ENCODE measurements at places on chromosomes 2 and 18. TPM values are rescaled to one million over a fixed set of nuclear protein-coding genes. Genes with fewer than 3 reads are reported as not detected.

The CUL3 gene
- polyA plus RNA-seq = 24.7 TPM

The SPP2 gene
- 86.8 TPM for polyA plus RNA-seq

DNA sequence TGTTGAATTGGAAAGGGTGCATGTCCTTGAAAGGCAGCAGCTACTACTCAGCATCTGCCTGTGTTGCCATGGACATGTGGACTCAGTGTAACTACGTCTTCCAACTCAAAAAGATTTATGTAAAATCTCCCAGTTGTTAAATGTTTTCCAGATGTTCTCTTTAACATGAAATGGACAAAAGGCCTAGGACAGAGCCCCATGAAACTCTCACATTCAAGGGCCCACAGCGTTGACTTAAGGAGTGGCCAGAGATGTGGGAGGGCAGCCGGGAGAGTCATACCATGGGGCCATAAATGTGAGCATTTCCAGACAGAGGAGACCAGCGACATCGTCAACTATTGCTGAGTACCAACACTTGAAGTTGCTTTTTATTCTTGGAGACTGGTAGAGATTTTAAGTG, 9.9 kb downstream of the SLC3A1 start:
- no peak for DNase-seq

- no peak for DNase-seq
These were observed 199.3 kb upstream of the MYT1L start for GRCh38 chr2:2530334-2530733.
